Activated naive CD4-positive, alpha-beta T cell (primary cell): ENCODE measurements at places on chromosomes 5 and 9.

GRCh38 chr5:179194941-179195381 lies 134.8 kb downstream of the ZNF354C start:
- DNase-seq, result no peak

GRCh38 chr9:106816524-106816923 lies 46.4 kb upstream of the ZNF462 start:
- DNase-seq, result no peak

GRCh38 chr9:81375187-81376100 lies 313.9 kb downstream of the TLE1 start:
- DNase-seq, result no peak

DNA sequence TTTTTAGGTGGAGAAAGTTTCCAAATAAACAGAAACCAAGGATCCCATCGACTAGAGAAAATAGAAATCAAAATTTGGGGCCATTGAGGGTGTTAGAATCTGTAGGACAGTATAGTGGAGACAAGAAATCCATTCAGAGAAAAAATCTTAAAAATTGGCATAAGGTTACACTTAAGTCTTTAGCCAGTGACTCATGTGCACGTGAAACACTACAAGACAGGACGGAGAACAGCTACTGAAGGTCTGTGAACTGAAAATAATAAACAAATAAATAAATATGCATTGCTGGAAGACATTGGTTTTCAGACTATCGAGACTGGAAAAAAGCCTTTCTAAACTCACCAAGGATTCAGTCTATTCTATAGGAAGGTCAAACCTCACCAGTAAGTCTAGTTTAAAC lies 1955.5 kb downstream of the MAT2B start:
- DNase-seq, result no peak

GRCh38 chr5:128877476-128877875 lies 87.8 kb upstream of the SLC27A6 start:
- DNase-seq, result no peak

DNA sequence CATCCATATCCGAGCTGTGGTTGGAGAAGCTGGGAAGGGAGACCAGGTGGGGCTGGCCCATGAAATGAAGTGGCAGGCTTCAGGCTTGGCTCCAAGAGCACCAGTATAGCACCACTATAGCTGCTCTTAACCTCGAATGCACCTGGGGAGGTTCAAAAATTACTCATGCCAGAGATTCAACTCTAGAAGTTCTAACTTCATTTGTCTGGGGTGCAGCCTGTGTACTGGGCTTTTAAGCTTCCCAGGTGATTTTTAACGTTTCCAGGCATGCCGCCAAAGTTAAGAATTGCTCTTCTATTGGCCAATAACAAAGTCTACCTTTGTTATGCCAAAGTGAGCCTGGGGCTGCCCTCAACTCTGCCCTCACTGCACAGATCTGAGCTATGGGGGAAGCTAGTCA lies 458 bp downstream of the PRSS3 start:
- DNase-seq, result no peak

DNA sequence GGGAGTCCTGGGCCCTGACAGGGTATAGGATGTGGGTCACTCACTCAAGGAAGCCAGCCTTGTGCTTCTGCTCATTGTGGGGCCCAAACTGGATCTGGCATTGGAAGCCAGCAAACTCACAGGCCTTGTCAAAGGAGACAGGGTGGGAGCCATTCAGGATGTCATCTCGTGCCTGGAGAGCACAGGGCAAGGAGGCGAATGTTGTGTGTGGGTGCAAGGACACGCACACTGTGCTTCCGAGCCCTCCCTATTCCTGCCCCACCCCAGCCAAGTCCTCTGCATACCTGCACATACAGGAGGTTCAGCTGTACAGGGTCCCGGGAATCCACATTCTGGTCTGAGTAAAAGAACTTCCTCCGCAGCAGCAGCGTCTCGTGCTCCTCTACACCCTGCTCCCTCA lies 8.1 kb downstream of the TLN1 start:
- DNase-seq, result no peak

DNA sequence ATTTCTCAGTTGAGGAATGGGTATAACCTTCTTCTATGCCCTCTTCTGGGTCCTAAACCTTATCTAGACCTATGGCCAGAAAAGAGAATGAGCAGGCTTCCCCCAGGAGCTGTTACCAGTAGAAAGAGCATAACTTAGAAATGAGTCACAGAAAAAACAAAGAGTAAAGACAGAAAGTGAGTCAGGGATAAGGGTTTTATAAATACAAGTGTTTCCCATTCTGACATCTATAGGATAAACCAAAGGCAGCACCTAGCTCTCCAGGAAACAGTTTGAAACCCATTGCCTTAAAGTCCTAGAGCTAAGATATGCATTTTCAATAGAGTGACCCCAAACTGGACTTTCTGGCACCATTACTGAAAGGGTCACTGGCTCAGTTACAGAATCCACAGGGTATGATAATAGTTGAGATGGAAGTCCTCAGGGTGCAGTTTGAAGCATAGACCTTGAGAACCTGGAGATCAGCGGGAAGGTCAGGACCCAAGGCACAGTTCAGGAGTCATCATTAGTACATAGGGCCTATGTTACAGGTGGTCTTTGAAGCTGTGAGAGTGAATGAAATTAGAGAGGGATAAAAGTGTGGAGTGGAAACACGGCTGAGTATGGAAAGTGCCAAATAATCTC lies 42.7 kb upstream of the LIFR start:
- DNase-seq, result no peak

GRCh38 chr5:112554101-112554977 lies 135.3 kb upstream of the EPB41L4A start:
- no peak for DNase-seq

DNA sequence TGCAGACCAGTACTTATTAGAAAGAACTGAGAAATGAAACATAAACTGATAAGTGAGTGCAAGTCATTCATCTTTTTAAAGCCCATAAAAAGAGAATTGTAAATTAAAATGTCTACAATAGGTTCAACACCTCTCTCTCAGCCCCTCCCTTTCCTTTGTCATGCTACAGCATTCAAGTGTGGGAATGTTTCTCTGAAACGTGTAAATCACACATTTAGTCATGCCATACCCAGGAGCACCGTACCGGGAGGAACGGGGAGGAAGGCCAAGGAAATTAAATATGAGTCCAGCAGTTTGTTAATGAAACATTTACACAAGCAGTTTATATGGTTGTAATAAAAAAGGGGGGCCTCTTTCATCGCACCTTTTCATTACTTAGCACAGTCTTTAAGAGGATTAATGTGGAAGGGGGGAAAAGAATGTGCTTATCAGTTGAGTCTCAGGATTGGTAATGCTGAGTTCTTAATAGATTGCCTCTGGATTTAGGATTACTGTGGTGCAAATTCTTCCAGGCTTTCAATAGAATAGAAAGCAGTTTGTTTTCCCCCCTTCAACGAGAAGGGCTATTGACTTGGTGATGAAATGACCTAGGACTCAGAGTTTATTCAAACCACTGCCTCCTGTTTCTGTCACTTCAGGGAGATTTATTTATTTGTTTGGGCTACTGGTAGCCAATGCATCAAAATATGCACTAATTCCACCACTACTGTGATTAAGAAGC lies 176.0 kb upstream of the ZNF608 start:
- no peak for DNase-seq

DNA sequence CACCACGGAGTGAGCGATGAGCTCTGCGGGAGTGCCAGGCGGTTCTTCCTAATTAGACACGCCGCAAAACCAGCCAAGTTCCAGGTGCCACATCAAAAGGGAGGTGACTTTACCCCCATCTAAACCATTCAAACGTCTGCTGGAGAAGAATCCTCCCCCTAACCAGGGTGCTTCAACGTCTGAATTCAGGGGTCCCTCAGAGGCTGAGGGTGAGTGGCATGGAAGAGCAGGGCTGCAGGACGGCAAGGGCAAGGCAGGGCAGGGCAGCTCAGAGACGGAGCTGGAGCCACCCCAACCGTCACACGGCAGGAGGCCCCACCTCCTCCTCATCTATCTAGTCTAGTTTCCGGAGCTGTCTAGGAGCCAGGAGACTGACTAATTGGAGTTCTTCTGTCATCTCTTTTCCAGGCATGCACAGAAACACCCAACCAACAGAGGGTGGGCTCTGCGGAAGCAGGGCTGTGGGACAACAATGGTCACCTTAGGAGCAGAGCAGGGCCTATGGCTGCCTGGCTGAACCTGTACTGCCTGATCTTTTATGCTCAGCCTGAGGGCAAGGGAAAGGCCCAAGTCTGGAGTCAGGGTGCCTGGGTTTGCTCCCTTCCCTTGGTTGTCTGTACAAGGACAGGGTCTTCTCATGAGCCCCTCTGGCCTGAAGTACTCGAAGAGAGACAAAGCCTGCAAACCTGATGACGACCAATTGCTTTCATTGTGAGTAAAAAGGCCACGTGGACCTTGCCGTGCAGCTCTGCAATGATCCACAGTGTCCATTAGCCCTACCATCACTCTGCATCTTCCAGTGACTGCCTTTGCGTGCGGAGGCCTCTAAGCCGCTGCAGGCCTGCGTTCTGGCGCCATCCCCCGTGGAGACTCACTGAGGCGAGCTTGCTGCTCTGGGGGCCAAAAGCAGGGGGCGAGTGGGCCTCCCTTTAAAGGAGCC lies 81.0 kb upstream of the SLC25A51 start:
- no peak for DNase-seq

DNA sequence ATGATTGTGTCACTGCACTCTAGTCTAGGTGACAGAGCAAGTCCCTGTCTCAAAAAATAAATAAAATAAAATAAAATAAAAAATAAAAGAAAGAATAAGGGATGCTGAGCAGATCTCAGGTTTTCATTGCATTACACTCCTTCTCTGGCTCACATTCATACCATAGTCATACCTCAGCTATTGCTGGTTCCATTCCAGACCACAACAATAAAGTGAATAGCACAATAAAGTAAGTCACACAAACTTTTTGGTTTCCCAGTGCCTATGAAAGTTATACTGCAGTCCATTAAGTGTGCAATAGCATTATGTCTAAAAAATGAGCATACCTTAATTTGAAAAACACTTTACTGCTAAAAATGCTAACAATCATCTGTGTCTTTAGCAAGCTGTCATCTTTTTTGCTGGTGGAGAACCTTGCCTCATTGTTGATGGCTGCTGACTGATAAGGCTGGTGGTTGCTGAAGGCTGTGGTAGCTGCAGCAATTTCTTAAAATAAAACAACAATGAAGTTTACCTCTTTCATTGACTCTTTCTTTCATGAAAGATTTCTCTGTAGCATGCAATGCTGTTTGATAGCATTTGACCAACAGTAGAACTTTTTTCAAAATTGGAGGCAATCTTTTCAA lies 415.7 kb downstream of the ZNF608 start:
- DNase-seq, result no peak

- DNase-seq, result no peak
Observed at GRCh38 chr9:18405240-18405639, 68.7 kb upstream of the ADAMTSL1 start.

- no peak for DNase-seq
Observed at GRCh38 chr5:74460694-74461093, 179.8 kb downstream of the ENC1 start.

DNA sequence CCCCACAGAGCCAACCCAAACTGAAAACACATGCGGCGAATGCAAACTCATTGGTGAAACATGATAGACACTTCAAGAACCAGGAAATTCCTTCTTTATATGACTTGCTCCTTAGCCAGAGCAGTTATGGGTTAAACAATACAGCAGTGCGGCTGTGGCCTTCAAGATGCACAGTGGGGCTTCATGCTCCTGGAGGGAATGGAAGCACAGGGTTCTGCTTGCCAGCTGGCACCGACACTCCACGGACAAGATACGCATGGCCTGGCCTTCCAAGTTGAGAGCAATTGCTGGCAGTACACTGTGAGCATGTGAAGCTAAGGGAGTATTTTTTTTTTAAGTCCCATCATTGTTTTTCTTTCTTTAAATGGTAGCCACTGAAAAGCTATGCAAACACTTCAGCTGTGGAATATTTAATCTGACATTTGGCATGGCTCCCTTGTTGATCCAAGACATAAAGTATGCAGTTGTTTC lies 451.6 kb upstream of the CD180 start:
- DNase-seq, result no peak

DNA sequence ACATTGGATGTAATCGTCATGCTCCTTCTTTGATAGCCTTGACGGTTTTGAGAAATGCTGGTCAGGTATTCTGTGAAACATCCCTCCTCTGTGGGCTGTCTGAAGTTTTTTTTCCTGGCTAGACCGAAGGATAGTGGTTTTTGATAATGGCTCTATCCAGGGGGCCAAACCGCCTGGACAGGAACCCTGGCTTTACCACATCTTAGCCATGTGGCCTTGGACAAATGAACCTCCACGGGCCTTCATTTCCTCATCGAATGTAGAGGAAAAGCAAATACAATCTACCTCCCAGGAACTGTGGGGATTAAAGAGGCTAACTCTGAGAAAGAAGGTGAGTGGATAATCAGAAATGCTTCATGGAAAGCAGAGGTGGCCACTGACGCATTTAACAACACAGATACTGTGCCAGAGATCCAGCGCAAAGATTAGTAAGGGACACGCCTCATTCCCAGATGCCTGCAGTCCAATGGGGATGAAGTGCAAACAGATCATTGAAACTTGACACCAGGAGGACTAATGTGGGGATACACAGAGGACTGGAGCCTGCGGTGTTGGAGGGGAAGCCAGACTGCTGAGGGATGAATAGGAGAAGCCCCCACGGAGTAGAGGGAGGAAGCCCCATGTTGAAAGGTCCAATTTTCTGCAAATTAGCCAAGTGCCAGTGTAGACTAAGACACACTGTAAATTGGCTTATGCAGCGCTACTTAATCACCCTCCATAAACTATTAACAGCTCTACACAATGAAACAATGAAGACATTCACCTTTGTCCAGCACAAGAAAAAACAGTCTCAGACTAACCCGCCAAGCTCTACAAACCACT lies 41.6 kb downstream of the MYO10 start:
- no peak for DNase-seq

- DNase-seq, result no peak
Observed at GRCh38 chr5:95304711-95305110, 19.8 kb upstream of the MCTP1 start.

DNA sequence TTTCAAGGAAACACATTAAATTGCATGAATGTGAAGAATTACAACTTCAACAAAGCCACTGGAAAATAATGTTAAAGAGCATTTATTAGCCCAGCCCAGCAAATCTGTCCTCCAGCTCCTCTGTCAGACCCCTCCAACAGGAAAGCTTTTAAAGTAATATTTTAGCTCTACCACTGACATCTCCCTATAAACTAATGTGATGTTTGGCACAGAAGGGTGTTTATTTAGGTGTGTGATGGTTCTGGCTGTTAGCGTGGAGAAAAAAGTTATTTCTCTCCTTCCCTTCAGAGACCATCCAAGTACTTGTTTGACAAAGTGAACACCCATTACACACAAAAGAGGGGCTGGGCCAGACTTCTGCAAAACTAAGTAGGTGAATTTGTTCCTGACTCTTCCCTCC lies 111.9 kb upstream of the TARS1 start:
- no peak for DNase-seq

GRCh38 chr5:52010454-52010853 lies 627.2 kb downstream of the ISL1 start:
- DNase-seq, result no peak

GRCh38 chr5:31614151-31615020 lies 24.5 kb upstream of the PDZD2 start:
- DNase-seq, result no peak
